ENCODE measurements at places on chromosomes 5 and 9. TPM values are rescaled to one million over a fixed set of nuclear protein-coding genes. Genes with fewer than 3 reads are reported as not detected.

- H3K4me3 ChIP-seq, result no peak overlapping the region
- DNase-seq, result no peak
- H3K27me3 ChIP-seq, result peaks cover 4% of the 10 kb centered on the region
- no peaks in the 10 kb centered on the region for H3K4me1 ChIP-seq
These were observed 185.0 kb downstream of the SREK1 start for GRCh38 chr5:66329078-66329477.

GRCh38 chr5:177958696-177959095 lies 37.3 kb downstream of the PROP1 start:
- H3K27ac ChIP-seq, result no peak overlapping the region
- no peak for DNase-seq
- H3K4me1 ChIP-seq, result no peaks in the 10 kb centered on the region
- H3K4me3 ChIP-seq, result no peak overlapping the region
- no peaks in the 10 kb centered on the region for H3K27me3 ChIP-seq

DNA sequence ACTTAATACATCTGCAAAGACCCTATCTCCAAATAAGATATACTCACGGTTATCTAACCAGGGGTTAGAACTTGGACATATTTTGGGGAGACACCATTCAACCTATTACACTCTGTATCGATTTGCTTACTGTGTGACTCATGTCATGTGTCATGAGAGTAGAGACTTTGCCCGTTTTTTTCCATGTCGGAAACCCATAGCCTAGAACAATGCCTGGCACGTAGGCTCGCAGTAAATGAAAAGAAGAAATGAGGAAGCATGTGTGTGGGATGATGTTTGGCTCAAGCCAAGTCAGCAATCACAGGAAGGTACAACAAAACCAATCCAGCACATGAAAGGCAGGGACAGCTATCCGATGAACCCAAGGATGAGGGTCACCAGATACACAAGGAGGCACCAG lies 94.6 kb upstream of the DNAH5 start:
- DNase-seq, result no peak
- peak overlapping the region; percentile 81 for H3K27ac ChIP-seq
- H3K27me3 ChIP-seq, result no peaks in the 10 kb centered on the region
- no peaks in the 10 kb centered on the region for H3K36me3 ChIP-seq
- H3K4me3 ChIP-seq, result no peak overlapping the region
- H3K4me1 ChIP-seq, result peaks cover 58% of the 10 kb centered on the region

DNA sequence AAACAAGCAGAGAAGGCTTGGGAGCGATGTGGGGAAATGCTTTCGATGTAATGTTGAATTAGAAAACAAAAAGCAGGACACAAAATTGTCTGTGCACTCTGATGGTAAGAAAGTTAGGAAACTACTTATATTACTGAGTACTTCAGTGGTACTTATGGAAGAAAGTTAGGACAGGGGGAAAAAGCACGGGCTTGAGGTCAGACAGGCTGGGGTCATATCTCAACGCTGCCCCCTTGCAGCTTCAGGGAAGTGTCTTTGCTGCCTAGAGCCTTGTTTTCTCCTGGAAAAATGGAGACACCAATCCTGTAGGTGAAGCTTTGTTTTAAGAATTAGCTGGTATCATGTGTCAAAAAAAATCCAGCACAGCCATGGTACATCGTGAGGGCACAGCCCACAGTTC lies 23.0 kb downstream of the NEURL1B start:
- H3K27me3 ChIP-seq, result no peaks in the 10 kb centered on the region
- no peaks in the 10 kb centered on the region for H3K36me3 ChIP-seq
- H3K4me1 ChIP-seq, result peaks cover 16% of the 10 kb centered on the region
- H3K4me3 ChIP-seq, result no peak overlapping the region
- DNase-seq, result no peak

- H3K27ac ChIP-seq, result no peak overlapping the region
- no peak for DNase-seq
- H3K4me1 ChIP-seq, result no peaks in the 10 kb centered on the region
- no peaks in the 10 kb centered on the region for H3K27me3 ChIP-seq
These were observed 370.8 kb upstream of the PTGER4 start for GRCh38 chr5:40308867-40309266.

DNA sequence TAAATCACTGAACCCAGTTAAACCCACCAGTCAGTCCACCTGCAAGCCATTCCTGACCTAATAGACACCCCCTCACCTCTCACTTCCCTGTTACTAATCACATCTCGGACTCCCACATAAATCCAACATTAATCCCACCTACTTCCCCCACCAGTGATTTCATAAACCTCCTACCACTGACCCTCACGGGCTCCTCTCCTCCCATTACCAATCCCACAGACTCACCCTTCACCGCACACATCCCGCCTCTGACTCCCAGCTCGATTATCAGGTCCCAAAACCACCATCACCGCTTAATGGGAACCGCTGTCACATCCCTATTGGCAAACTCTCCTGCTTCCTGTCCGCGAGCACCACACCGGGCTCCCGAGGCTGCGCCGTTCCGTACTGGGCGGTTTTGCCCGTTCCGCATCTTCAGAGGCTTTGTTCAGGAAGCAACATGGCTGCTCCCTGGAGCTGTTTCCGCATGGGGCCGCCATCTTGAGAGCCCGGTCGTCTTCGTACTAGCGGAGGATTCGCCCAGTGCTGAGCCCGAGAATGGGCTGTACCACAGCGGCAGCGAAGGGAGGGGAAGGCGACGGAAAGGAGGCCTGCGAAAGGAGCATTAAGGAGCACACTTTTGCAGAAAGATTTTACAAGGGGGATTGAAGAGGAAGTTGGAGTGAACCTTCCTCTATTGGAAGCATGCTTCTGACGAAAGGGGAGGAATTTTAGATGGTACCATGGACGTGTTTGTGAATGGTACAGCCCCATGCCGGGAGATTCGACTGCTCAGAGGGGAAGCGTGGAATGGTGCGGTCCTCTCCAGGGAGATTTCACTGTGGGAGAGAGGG lies at the start of gene ZNF300:
Gene ZNF300, minus strand, starts transcription at position 502 of the 833 bp plus-strand sequence. CDS start 1,825 bp downstream, outside the sequence.
- peak within 1 kb of the TSS; percentile 78 for H3K4me3 ChIP-seq
- peaks cover 2% of the 10 kb centered on the region for H3K36me3 ChIP-seq
- no peaks in the 10 kb centered on the region for H3K27me3 ChIP-seq

DNA sequence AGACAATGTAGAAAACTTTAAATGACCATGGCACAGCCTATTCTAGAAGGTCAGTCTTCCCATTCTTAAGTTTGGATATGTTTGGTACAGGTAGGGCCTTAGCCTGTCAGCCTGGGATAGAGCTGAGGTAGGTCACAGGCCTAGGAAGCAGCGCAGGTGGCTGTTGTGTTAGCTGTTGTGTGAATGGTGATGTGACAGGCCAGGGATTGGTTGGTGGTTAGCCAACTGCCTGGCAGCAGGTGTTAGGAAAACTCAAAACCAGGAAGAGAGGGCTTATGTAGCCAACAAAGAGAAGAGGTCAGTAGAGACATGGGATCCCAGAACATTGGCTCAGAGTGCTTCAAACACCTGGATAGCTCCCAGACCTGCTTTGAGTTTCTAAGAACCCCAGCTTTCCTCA lies 84.2 kb downstream of the FBXO38 start:
- H3K27me3 ChIP-seq, result no peaks in the 10 kb centered on the region
- no peak overlapping the region for H3K27ac ChIP-seq
- no peak for DNase-seq

DNA sequence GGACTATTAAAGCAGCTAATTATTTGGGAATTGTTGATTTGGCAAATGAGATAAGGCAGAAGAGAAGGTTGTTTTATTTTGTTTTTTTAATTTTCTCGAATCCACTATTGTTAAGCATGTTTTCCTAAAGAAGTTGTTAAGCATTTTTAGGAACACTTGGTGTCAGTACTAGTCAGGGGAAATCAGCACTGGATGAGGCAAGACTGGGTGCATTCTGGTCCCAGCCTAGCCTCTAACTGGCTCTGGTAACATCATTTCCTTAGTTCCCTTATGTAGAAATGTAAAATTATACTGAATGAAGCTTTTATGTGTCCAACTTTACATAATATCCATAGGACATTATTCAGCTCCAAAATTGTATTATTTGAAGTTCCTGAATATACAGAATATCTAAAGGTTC lies 196.1 kb downstream of the PCSK5 start:
- no peak for DNase-seq
- H3K4me3 ChIP-seq, result no peak overlapping the region
- no peaks in the 10 kb centered on the region for H3K36me3 ChIP-seq
- no peak overlapping the region for H3K27ac ChIP-seq
- H3K27me3 ChIP-seq, result no peaks in the 10 kb centered on the region

DNA sequence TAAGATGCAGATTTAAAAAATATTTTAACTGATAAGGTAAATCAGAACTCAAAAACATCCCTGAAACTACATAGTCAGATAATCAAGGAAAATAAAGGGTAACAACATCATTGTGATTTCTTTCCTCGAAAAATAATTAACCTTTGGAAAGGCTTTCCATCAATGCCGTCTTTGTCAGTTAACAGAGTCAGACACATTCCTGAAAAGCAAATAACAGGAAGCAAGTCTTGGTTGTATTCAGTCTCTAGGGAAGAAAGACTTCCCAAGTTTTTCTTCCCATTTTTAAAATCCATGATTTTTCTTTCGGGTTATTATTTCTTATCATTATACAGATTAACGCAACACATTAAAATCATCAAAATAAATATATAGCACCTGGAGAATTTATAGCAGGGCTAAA lies 256.4 kb upstream of the CDH6 start:
- no peaks in the 10 kb centered on the region for H3K4me1 ChIP-seq
- DNase-seq, result no peak

GRCh38 chr5:139636975-139637408 lies 11.2 kb upstream of the CXXC5 start:
- H3K4me1 ChIP-seq, result peaks cover 22% of the 10 kb centered on the region
- DNase-seq, result peak; percentile 72
- peak overlapping the region; percentile 55 for H3K27ac ChIP-seq
- H3K36me3 ChIP-seq, result no peaks in the 10 kb centered on the region
- H3K4me3 ChIP-seq, result peak overlapping the region; percentile 16

GRCh38 chr5:157294407-157295091 lies 28.6 kb downstream of the CYFIP2 start:
- no peaks in the 10 kb centered on the region for H3K36me3 ChIP-seq
- H3K27me3 ChIP-seq, result no peaks in the 10 kb centered on the region
- H3K4me1 ChIP-seq, result peaks cover 5% of the 10 kb centered on the region

DNA sequence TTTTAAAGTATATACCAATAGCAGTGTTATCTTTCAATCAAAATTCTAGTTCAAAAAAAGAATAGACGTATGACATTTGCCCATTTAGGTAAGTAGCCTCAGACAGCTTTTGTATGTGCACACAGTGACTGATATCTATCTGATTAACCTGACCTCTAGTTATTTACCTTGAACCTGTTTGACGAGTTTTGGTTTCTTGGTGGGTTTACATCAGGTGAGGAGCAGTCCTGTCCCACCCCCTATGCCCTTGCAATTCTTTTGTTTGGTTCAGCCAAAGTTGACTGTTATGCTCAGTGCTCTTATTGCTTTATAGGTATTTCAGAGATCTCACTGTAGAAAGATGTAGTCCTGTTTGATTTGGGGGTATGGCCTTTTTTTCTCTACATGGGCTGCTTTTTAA lies 147.2 kb downstream of the ISOC1 start:
- no peak for DNase-seq
- no peaks in the 10 kb centered on the region for H3K36me3 ChIP-seq
- no peaks in the 10 kb centered on the region for H3K4me1 ChIP-seq
- no peak overlapping the region for H3K27ac ChIP-seq
- H3K27me3 ChIP-seq, result no peaks in the 10 kb centered on the region
- no peak overlapping the region for H3K4me3 ChIP-seq

- DNase-seq, result peak; percentile 80
- H3K27me3 ChIP-seq, result no peaks in the 10 kb centered on the region
- H3K4me1 ChIP-seq, result no peaks in the 10 kb centered on the region
- no peaks in the 10 kb centered on the region for H3K36me3 ChIP-seq
- H3K27ac ChIP-seq, result peak overlapping the region; percentile 84
- H3K4me3 ChIP-seq, result peak overlapping the region; percentile 76
These were observed 720 bp downstream of the TUSC1 start for GRCh38 chr9:25677301-25678146.

DNA sequence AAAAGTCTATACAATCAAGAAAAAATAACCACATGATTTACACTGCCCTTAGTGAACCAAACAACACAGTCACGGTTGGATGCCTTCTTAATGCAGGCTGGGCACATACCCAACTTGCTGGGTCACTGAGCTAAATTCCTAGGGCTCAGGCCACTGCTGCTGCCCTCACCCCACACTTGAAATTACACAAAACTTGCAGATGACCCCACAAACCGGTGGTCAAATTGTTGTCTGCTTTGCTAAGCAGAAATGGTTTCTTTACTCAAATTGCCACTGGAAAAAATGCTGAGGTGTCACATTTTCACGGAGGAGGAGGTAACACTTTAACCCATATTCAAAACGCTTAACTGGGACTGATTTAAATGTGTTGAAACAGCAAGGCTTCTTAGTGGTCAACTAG lies 62.4 kb downstream of the HMHB1 start:
- no peaks in the 10 kb centered on the region for H3K4me1 ChIP-seq
- DNase-seq, result peak; percentile 34
- no peaks in the 10 kb centered on the region for H3K36me3 ChIP-seq
- no peak overlapping the region for H3K4me3 ChIP-seq

- H3K27ac ChIP-seq, result no peak overlapping the region
- no peaks in the 10 kb centered on the region for H3K36me3 ChIP-seq
- H3K4me1 ChIP-seq, result no peaks in the 10 kb centered on the region
These were observed 10.9 kb upstream of the SLC31A2 start for GRCh38 chr9:113139953-113140352.

DNA sequence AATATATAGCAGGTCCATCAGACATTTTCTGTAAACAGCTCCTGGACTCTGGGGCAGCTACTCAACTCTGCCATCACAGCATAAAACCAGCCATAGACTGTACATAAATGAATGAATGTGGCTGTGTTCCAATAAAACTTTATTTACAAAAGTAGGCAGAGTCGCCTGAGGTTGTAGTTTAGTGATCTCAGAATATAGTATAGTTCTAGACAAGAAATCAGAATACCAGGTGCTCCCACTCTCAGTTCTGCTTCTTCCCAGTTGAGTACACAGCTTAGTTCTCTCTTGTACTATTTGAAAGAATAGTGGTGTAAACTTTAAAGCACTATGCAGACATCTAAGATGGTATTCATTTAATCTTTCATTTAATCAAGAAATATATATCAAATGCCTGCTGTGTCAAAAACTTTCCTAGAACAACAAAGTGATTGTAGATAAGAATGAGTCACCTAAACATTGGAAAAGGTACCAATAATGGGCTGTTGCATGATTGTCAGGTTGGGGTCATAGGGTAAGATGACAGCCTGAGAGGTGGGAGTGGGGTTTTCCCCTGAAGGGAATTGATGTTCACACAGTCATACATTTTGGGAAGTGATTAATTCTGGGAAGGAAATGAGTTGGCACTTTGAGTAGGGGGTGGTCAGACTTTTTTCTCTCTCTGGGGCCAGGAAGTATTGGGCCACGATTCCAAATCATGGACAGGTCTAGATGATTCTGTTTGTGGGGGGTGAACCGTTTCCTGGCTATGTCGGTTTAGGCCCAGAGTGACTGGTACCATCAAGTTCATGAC lies 37.0 kb downstream of the TNFSF8 start:
- no peaks in the 10 kb centered on the region for H3K27me3 ChIP-seq
- H3K27ac ChIP-seq, result peak overlapping the region; percentile 97
- H3K4me3 ChIP-seq, result no peak overlapping the region
- H3K4me1 ChIP-seq, result peaks cover 25% of the 10 kb centered on the region
- peak; percentile 71 for DNase-seq

Gene MOB3B
- total RNA-seq, result under 0.01 TPM

Gene MEIKIN
- total RNA-seq, result not detected

Gene PIP5K1B
- total RNA-seq, result under 0.01 TPM
